Aorta (tissue), 5 donors: ENCODE measurements at places on chromosomes 7 and 10. TPM values are rescaled to one million over a fixed set of nuclear protein-coding genes. Genes with fewer than 3 reads are reported as not detected.

DNA sequence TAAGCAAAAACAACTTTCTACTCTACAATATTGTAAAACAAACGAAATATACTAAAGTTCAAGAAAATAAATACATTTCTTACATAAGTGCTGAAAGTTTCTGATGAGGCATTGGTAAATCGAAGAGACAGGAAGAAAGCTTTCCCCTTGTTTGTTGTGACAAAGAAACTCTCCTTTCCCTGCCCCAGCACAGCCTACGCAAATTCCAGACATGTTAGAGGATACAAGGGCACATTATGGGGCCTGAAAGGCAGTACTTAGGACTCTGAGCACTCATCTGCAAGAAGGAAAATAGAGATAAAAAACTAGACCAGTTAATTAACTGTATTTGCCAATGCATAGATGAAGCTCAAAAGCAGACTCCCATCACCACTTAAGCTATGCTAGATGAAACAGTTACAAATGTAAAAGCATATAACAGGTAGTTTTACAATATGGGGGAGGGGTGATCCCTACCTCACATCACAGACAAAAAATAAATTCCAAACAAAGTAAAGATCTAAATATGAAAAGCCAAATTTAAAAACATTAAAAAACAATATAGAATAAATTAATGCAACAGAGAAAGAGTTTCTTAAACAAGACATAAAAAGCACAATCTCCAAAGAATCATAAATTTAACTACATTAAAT is 21.8 kb downstream of the ARHGAP19 start:
- no peak overlapping the region for H3K27ac ChIP-seq
- H3K36me3 ChIP-seq: no peaks in the 10 kb centered on the region
- H3K4me1 ChIP-seq: no peaks in the 10 kb centered on the region

SNCG gene
- 123 TPM for total RNA-seq

GRCh38 chr10:95755511-95756004 is 405 bp upstream of the ENTPD1 start:
- no peaks in the 10 kb centered on the region for H3K36me3 ChIP-seq
- no peaks in the 10 kb centered on the region for H3K27me3 ChIP-seq
- peak overlapping the region; percentile 78 for H3K4me3 ChIP-seq
- peak overlapping the region; percentile 21 for H3K27ac ChIP-seq
- DNase-seq: peak; percentile 73
- H3K4me1 ChIP-seq: peaks cover 5% of the 10 kb centered on the region

- H3K36me3 ChIP-seq: no peaks in the 10 kb centered on the region
- H3K4me3 ChIP-seq: no peak overlapping the region
- H3K27me3 ChIP-seq: no peaks in the 10 kb centered on the region
- DNase-seq: no peak
Observed at GRCh38 chr10:69366738-69367137, 50.0 kb downstream of the TACR2 start.

DNA sequence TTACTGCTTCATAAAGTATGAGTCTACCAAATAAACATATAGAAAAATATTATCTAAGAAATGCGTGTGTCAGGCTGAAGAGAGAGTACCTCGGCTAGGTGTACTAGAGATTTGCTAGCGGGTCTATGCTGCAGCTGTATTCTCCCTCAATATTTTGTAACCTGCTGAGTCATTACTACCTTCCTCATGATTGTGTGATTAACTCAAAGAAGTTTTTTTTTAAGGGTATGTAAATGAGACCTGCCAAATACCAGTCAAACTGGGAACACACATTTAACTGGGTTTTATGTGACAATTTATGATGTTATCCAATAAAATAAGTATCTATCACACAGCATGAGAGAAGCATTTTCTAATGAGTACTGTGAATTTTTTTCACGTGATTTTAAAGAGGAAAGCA is 180.4 kb downstream of the RNF133 start:
- no peak for DNase-seq
- no peak overlapping the region for H3K27ac ChIP-seq
- no peak overlapping the region for H3K4me3 ChIP-seq
- no peaks in the 10 kb centered on the region for H3K36me3 ChIP-seq
- no peaks in the 10 kb centered on the region for H3K4me1 ChIP-seq

- no peaks in the 10 kb centered on the region for H3K4me1 ChIP-seq
- no peak for DNase-seq
- H3K27ac ChIP-seq: no peak overlapping the region
- no peaks in the 10 kb centered on the region for H3K27me3 ChIP-seq
- H3K4me3 ChIP-seq: no peak overlapping the region
Observed at GRCh38 chr10:1074052-1074747, 18.0 kb downstream of the WDR37 start.

GRCh38 chr7:29231671-29232232 is 37.2 kb downstream of the CHN2 start:
- no peak for DNase-seq
- H3K4me1 ChIP-seq: no peaks in the 10 kb centered on the region
- H3K27ac ChIP-seq: no peak overlapping the region
- no peak overlapping the region for H3K4me3 ChIP-seq
- no peaks in the 10 kb centered on the region for H3K27me3 ChIP-seq
- H3K36me3 ChIP-seq: no peaks in the 10 kb centered on the region

DNA sequence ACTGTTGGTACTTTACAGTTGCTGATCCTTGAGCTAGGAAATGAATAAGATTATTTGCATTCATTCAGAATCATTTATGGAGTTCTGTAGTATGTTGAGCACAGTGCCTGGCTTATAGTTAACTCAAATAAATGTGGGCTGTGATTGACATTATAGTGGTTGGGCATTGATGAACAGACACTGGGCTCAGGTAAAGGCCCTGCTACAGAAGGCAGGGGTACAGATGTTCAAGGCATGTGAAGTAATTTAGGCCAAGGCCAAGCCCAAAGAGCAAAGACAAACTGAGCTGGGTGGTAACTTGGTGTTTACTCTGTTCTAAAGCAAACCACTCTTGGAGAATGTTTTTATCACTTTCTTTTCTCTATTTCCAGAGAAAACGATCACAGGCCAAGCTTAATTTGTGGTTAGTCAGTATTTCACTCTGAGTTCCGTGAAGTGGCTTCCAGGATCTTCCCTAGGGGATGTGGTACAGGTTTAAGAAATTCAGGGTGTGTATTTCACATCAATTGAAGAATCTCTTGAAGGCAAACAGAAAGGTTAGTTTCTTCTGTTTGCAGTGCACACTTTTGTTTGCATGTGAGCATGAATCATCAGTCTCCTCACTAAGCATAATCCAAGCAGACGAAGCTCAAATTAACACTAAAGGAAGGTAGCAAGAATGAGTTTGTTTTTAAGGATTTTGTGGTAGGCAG is 113.9 kb upstream of the PRR15 start:
- no peaks in the 10 kb centered on the region for H3K36me3 ChIP-seq
- H3K27ac ChIP-seq: no peak overlapping the region

GRCh38 chr10:917999-918398 is 13.5 kb downstream of the LARP4B start:
- no peaks in the 10 kb centered on the region for H3K36me3 ChIP-seq
- no peak overlapping the region for H3K4me3 ChIP-seq
- H3K27ac ChIP-seq: no peak overlapping the region
- no peaks in the 10 kb centered on the region for H3K4me1 ChIP-seq
- DNase-seq: no peak

DNA sequence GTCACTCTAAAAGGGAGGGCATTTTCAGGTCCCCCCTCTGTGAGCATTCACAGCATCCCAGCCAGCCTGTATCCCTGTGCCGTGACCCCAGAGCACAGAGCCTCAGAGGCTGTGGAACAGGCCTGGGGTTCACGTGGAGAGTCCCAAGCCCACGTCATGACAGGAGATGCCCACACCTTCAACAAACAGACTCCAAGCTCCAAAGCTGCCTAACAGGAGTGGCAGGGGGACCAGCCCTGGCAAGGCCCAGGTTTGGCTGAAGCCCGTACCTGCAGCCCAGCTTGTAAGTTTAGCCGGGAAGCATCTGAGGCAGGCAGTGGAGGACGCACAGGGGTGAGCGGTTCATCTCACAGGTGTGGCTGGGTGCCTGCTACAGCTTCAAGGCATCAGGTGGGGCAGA is 33.5 kb downstream of the LHPP start:
- no peaks in the 10 kb centered on the region for H3K4me1 ChIP-seq
- no peaks in the 10 kb centered on the region for H3K36me3 ChIP-seq
- H3K27me3 ChIP-seq: no peaks in the 10 kb centered on the region
- no peak for DNase-seq

DNA sequence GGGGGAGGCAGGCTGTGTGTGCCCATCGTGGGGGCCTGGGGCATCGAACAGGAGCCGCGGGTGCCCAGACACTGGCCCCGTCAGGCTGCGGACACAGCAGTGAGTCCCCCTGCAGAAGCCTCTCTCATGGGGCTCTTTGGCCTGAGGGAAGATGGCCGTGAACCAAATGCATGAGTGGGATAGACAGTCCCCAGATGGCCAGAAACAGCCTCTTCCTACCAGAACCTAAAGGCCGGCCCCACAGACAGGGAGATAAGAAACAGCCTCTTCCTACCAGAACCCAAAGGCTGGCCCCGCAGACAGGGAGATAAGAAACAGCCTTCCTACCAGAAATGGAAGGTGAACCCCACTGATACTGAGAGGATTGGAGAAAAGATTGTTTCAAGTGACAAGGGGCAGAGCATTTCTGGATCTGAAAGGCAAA is 16.6 kb downstream of the IDI2 start:
- no peaks in the 10 kb centered on the region for H3K4me1 ChIP-seq
- no peak overlapping the region for H3K4me3 ChIP-seq
- peaks cover 2% of the 10 kb centered on the region for H3K36me3 ChIP-seq
- DNase-seq: no peak
- H3K27ac ChIP-seq: no peak overlapping the region

DNA sequence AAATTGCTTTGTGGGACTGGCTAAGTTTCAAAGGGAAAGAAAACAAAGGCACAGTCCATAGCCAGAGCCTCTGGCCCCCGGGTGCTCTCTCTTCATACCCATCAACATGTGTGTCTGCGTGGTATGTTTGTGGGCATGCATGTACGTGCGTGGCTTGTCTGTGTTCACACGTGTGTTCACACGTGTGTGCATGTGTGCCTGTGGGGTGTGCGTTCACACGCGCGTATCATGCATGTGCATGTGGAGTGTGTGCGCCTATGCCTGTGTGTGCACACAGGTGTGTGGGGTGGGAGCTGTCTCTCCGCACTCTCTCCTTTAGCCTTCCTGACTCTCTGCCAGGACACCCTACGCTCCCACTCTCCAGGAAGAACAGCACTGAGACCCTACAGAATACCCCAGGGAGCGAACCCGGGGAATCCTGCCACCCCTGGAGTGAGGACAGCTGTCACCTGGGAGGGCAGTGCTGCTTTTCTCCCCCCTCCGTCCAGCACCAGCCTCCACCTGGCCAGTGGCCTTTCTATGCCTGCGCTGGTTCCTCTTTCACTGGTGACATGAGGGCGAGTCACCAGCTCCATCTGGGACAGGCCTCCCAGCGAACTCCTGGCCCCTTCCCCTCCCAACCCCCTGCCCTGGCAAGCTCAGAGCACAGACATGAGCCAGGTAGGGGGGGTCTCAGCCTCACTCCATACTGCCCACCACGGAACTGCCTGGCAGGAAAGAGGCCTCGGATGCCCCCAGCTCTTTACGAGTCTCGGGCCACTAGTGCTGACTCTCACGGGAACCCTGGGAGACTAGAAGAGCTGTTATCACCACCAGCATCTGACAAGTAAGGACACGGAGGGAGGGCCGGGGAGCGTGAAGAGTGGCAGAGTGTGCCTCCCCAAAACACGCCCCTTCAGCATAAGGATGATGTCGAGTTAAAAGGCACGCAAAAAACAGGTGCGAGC is 16.5 kb downstream of the WDR86 start:
- no peaks in the 10 kb centered on the region for H3K4me1 ChIP-seq
- no peaks in the 10 kb centered on the region for H3K36me3 ChIP-seq
- H3K4me3 ChIP-seq: no peak overlapping the region
- no peak overlapping the region for H3K27ac ChIP-seq
- no peaks in the 10 kb centered on the region for H3K27me3 ChIP-seq
- peak; percentile 38 for DNase-seq
